ENCODE measurements at places on chromosomes 3 and 15.

- no peaks in the 10 kb centered on the region for H3K36me3 ChIP-seq
- no peak for DNase-seq
- H3K27me3 ChIP-seq: no peaks in the 10 kb centered on the region
- no peaks in the 10 kb centered on the region for H3K4me1 ChIP-seq
- no peak overlapping the region for H3K27ac ChIP-seq
These were observed 521.0 kb downstream of the GABRG3 start for GRCh38 chr15:27491666-27492621.

DNA sequence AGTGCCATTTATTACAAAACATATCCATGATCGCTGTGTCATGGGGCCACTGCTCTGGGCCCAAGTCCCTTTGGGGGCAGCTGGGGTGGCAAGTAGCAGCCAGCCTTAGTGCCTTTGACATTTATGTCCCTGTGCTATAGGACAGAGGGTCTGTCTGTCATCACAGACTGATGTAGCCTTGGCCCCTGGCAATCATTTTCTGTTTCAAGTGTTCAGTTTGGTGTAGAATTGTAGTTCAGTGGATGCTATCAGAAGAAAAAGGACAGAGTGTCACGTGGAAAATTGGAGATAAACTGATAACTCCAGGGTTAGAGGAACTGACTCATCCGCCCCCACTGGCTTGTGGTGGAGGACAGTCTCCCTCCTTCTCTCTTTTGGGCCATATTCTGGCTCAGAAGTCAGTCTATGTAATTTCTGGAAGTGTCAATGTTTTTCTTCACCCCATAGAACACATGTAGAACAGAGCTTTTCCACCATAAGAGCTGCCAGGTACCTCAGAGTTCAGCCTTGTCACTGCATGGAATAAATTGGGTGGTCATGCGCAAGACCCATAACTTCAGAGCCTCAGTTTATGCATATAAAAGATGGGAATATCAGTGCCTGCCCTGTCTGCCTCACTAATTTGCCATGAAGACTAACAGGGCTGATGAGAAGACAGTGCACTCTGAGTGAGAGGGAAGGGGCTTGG, 4.5 kb upstream of the MRPS22 start:
- H3K27ac ChIP-seq: no peak overlapping the region
- H3K4me1 ChIP-seq: peaks cover 19% of the 10 kb centered on the region
- H3K36me3 ChIP-seq: peaks cover 3% of the 10 kb centered on the region
- no peak for DNase-seq
- no peak overlapping the region for H3K4me3 ChIP-seq

DNA sequence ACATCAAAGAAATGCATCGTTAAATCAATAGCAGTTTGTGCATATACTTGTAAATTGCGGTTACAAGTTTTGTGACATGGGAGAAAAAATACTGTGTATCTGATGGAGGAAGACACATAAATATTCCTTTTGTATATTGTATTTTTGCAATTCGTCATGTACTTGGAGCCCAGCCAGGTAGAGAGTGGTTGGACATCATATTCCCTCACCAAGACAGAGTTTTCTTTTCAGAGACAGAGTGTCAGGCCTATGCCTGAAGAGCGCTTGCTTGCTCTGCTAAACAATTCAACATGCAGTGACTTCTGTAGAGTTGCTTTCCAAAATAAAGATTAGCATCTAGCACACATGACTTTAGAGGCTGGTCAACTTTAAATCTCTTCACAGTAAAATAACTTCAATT, 24.8 kb upstream of the MEIS2 start:
- H3K27ac ChIP-seq: no peak overlapping the region
- no peak for DNase-seq
- no peaks in the 10 kb centered on the region for H3K36me3 ChIP-seq
- H3K4me3 ChIP-seq: no peak overlapping the region
- H3K4me1 ChIP-seq: no peaks in the 10 kb centered on the region

DNA sequence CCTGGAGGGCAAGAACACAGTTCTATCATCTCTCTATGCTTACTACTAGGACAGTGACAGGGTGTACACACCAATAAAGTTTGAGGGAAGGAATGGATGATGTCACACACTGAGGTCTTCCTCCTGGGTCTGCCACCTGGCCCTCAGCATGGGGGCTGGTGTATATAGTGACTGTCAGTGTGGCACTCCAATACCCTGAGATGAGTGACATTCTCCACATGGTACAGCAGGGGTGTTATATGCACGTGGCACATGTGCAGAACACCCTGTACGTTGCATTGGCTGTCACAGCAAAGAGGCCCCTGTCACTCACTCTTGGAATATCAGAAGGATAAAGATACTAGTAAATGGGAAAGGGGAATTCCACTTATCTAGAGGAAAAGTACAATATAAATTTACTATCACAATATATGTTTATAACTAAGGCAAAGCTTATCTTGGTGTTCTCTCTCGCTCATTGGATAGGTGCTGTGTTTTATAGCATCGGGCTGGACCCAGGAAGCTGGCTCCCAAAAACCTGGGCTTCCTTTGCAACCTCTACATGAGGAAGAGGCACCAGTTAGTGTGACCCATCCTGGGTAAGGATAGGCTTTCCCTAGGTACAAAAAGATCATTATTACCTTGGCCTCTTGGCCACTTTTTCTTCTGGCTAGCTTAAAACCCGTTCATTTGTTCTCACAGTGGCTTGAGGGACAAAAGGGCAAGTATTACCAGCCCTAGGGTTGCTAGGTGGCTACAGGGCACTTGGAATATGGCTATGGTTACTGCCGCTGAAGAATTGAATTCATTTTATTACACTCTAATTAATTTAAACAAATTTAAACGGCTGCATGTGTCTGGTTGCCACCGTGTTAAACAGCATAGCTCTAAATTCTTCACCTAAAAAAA, 54.8 kb upstream of the HES1 start:
- peaks cover 15% of the 10 kb centered on the region for H3K4me1 ChIP-seq
- no peak overlapping the region for H3K27ac ChIP-seq
- no peaks in the 10 kb centered on the region for H3K36me3 ChIP-seq
- no peak overlapping the region for H3K4me3 ChIP-seq

- DNase-seq: no peak
- no peaks in the 10 kb centered on the region for H3K36me3 ChIP-seq
- H3K4me1 ChIP-seq: peaks cover 4% of the 10 kb centered on the region
- H3K27me3 ChIP-seq: peaks cover 3% of the 10 kb centered on the region
- no peak overlapping the region for H3K27ac ChIP-seq
These were observed 30.9 kb upstream of the SNRPA1 start for GRCh38 chr15:101326026-101326315.

DNA sequence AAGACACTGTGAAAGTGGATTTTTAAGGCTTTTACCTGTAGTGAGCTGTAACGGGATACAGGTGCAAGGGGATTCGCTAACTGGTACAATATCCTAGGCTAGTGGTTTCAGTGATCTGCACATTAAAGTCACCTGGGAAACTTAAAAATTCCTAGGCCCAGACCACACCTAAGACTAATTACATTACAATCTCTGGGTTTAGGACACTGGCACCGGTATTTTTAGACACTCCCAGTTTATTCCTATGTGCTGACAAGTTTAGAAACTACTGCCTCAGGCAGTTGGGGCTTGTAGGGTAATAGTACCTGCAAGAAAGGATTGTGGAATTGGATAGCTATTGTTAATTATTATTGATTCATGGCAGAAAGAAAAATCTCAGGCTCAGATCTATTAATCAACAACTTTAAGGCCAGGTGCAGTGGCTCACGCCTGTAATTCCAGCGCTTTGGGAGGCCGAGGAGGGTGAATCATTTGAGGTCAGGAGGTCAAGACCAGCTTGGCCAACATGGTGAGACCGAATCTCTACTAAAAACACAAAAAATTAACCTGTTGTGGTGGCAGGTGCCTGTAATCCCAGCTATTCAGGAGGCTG, 50.4 kb upstream of the CASR start:
- H3K4me3 ChIP-seq: no peak overlapping the region
- peaks cover 3% of the 10 kb centered on the region for H3K36me3 ChIP-seq
- H3K27ac ChIP-seq: no peak overlapping the region
- peaks cover 29% of the 10 kb centered on the region for H3K27me3 ChIP-seq
- no peak for DNase-seq

- no peak overlapping the region for H3K27ac ChIP-seq
- H3K36me3 ChIP-seq: no peaks in the 10 kb centered on the region
- peaks cover 11% of the 10 kb centered on the region for H3K4me1 ChIP-seq
- peaks cover 10% of the 10 kb centered on the region for H3K27me3 ChIP-seq
These were observed 56.7 kb upstream of the CMTM8 start for GRCh38 chr3:32181796-32182195.

GRCh38 chr15:60507596-60508424, 28.9 kb upstream of the ICE2 start:
- peaks cover 55% of the 10 kb centered on the region for H3K36me3 ChIP-seq
- no peaks in the 10 kb centered on the region for H3K27me3 ChIP-seq
- H3K4me1 ChIP-seq: peaks cover 56% of the 10 kb centered on the region
- peak overlapping the region; percentile 48 for H3K4me3 ChIP-seq
- DNase-seq: peak; percentile 74

- no peaks in the 10 kb centered on the region for H3K36me3 ChIP-seq
- no peak for DNase-seq
- no peak overlapping the region for H3K27ac ChIP-seq
- no peaks in the 10 kb centered on the region for H3K27me3 ChIP-seq
- no peaks in the 10 kb centered on the region for H3K4me1 ChIP-seq
- H3K4me3 ChIP-seq: no peak overlapping the region
These were observed 145.5 kb upstream of the SYNPR start for GRCh38 chr3:63132461-63133250.

GRCh38 chr3:13025090-13025489, 48.1 kb downstream of the IQSEC1 start:
- no peak for DNase-seq
- no peak overlapping the region for H3K4me3 ChIP-seq
- H3K36me3 ChIP-seq: no peaks in the 10 kb centered on the region
- peaks cover 4% of the 10 kb centered on the region for H3K4me1 ChIP-seq

DNA sequence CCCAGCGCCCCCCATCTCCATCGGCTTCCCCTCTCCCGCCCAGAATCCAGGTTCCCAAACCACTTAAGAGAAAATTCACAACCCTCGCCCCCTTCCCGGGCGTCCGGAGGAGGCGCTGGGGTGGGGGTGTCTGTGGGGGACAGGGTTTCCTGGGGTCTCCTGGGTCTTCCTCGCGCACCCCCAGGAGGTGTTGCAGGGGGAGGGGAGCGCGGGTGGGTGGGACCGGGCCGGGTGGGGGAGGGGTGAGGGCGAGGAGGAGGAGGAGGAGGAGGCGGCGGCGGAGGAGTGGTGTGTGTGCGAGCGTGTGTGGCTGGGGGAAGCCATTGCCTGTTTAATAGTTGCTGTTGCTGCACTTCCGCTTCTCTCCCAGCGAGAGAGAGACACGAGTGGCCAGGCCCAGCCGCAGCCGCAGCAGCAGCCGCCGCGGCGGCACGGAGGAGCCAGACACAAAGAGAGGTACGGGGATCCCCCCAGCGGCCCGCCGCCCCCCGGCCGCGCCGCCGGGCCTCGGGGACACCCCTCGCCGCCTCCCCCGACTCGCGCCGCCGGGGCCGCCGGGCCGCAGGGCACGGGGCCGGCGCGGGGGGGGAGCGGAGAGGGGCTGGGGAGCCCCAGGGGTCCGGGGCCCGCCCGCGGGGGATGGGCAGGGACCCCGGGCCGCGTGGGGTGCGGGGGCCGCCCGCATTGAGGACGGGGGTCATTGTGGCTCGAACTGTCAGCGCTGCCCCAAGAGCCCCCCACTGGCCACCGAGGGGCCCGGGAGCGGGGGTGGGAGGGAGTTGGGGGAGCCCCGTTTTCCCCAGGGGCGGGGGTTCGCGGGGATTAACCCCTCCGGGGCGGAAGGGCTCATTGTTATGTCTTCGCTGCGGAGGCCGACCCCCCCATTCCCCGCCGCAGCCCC, at the start of gene UBE2E1:
Gene UBE2E1, plus strand, starts transcription at position 323 of the 901 bp plus-strand sequence. CDS start 1,315 bp downstream, outside the sequence.
- peak within 1 kb of the TSS; percentile 89 for H3K27ac ChIP-seq
- H3K27me3 ChIP-seq: peaks cover 33% of the 10 kb centered on the region
- DNase-seq: peak; percentile 83
- peaks cover 23% of the 10 kb centered on the region for H3K36me3 ChIP-seq

DNA sequence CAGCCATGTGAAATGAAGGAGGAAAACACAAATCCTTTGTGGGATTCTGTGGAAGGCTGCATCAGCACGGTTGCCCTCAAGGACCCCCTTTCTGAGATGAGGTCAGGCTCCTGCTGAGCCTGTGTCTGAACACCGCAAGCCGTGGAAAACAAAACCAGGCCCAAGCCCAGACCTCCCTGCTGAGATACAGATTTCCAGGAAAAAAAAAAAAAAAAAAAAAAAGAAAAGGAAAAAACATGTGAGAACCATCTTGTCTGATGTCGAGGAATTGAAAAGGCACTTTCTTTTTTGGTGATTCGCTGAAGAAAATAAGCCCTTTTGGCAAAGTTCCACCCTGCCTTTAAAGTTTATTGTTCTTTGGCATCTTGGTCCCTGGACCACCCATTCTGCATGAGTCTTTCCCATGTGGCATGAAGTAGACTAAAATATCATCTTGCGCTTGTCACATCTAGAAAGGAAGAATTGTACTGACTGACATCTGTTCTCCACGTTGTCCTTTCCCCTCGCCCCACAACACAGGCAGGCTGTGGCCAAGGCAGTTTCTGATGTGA, 117.6 kb downstream of the CHST2 start:
- no peaks in the 10 kb centered on the region for H3K4me1 ChIP-seq
- no peak overlapping the region for H3K4me3 ChIP-seq
- H3K27ac ChIP-seq: no peak overlapping the region
- H3K27me3 ChIP-seq: no peaks in the 10 kb centered on the region
- no peak for DNase-seq
- no peaks in the 10 kb centered on the region for H3K36me3 ChIP-seq

DNA sequence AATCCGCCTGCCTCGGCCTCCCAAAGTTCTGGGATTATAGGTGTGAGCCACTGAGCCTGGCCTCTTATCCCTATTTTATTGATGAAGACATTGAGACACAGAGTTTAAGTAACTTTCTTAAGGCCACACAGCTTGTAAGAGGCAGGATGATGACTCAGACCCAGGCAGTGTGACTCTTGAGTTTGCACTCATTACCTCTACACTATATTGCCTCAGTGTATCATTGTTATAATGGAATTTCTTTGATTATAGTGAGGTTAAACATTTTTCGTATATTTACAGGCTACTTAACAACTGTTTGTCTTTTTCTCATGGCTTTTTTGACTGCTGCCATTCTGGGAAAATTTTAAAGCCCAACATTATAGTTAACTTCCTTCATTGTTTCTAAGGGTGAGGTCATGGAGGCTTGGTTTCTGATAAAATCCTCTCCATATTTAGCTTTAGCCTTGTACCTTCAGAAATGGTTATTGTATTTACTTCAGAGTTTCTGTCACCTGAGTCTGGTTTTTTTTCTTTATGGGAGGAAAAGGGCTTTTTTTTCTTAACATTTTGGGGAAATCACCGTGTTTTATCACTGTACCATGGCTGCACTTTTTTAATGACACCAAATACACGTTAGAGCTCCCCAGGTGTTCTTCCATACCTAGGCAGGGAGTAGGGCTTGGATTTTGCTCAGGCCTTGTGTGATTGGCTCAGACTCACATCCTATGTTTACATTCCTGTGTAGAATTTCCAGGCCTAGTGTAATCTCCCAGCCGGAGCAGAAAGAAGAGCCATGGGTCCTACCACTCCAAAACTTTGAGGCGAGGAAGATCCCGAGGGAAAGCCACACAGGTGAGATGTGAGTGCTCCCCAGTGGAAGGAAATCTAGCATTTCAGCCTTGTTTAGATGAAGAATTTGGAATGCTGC, 6.3 kb downstream of the ZNF774 start:
- H3K27me3 ChIP-seq: no peaks in the 10 kb centered on the region
- H3K4me3 ChIP-seq: no peak overlapping the region

GRCh38 chr3:99929745-99930139, 112.1 kb downstream of the CMSS1 start:
- H3K4me1 ChIP-seq: no peaks in the 10 kb centered on the region
- peaks cover 5% of the 10 kb centered on the region for H3K36me3 ChIP-seq
- no peak overlapping the region for H3K27ac ChIP-seq
- H3K27me3 ChIP-seq: no peaks in the 10 kb centered on the region
- no peak overlapping the region for H3K4me3 ChIP-seq
- no peak for DNase-seq

All from activated CD8-positive, alpha-beta memory T cell treated with anti-CD3 and anti-CD28 coated beads, Interleukin-2, amount 10 ng/mL, durations not matched to agents 7 days and 5 days (primary cell).